ENCODE measurements at places on chromosomes 2 and 18.

DNA sequence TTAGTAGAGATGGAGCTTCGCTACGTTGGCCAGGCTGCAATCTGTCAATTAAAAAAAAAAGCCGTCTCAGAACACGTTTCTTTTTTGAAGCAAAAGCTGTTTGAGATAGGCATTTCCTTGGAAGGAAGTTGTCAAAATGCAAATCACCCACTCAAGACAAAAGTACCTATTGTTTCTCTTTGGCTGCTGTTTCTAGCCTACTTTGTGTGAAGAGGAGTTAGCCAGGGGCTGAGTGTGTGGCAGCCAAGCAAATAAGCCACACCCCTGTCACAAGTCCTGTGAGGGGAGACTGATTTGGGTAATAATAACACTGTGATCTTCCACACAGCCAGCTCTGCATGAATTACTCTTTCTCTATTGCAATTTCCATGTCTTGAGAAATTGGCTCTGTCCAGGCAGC lies 47.4 kb upstream of the CDCA7 start:
- no peak for DNase-seq

DNA sequence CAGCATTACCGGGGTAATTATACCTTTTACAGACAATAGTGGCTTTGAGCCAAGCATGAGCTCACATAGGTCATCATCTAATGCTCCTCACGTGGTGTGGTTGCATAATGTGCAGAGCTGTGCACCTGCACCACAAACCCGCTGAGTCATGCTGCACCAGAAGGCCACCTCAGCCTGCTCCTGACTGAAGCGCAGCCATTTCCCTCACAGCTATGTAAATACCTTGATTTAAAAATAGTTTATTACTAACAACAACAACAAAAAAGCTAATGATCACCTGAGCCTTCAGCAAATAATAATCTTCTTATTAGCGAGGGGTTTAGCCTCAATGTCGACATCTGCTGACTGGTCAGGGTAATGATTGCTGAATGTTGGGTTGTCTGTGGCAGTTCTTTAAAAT lies 238.8 kb downstream of the MBD5 start:
- DNase-seq = no peak

DNA sequence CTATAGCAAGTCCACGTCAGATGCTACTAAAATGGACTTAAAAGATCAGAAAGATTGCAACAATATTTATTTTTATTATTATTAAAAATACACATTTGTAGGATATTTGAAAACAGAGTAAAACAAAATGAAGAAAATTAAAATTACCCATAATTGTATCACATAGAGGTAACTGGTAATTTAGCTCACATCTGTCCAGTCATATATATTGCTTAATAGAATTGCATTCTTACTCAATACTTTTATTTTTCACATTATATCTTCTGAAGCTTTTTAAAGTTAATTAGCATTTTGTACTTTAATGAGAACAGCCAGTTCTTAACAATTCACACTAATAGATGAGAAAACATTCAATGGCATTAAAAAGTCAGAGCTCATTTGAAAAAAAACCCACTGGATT lies 11.5 kb upstream of the RNF144A start:
- DNase-seq = no peak

DNA sequence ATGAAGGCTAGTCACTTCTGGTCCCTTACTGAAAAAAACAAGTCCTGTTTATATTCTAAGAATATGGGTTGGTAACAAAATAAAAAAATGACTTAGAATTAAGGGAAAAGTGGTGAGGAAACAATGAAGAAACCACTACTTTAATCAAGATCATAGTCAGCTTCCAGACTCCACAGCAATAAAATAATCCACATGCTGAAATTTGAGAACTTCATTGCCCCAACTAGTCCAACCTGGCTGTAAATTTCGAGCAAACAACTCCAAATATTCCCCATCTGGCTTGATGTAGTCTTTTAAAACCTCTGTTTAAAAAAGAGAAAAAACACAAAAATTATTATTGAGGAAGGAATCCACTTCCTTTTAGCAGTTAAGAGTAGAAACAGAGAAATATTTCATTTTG lies 32.5 kb downstream of the METTL4 start:
- DNase-seq = peak; percentile 9

DNA sequence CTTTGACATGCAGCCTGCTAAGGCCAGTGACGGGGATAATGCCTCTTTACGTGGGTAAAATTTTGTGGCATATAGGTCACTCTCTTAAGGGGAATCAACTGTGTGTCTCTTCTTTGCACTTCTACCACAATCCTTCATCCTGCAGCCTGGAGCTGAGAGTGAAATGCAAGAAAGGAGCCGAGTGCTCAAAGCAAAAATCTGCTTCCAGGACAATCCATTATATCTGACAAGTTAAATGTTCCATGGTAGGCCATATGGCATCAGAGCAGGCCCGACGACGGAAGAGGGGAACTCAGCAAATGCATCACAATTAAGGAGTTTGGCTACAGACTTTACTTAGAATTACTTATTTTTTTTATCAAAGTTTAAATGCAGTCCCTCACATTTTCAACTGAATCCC lies 171.2 kb downstream of the TCF4 start:
- DNase-seq = no peak

DNA sequence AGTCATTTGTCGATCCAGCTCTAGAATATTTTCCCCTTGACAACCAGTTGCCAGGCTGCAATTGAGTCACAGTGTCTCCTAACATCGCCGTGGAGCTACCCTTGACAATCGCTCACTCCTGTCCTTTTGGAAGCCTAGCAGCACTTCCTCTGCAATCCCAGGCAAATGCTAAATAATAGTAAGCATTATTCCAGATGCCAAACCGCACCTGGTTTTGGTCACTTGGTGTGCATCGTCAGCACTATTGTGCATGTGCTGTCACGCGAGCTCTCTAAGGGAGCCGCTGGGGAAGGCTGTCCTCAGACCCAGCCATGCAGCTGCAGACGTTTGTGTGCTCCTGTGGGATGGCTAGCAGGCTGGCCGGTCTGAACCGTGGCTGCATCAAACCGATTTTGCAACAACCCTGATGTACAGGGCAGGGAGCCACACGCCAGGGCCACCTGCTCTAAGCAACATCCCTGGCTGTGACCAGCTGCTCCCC lies 549.5 kb upstream of the ID2 start:
- DNase-seq = no peak

- DNase-seq = no peak
Measured at GRCh38 chr2:153864022-153864421, 7.7 kb upstream of the GALNT13 start.

GRCh38 chr2:233075141-233075965 lies 15.2 kb downstream of the INPP5D start:
- DNase-seq = no peak
